ENCODE measurements at places on chromosomes 1 and 21. TPM values are rescaled to one million over a fixed set of nuclear protein-coding genes. Genes with fewer than 3 reads are reported as not detected.

BARHL2 gene
- total RNA-seq, result not detected

PLA2G2C gene
- total RNA-seq, result not detected

HSPB7 gene
- not detected for total RNA-seq

DNALI1 gene
- total RNA-seq, result 18.9 TPM

LEFTY2 gene
- 16.3 TPM for total RNA-seq

NTNG1 gene
- 1.0 TPM for total RNA-seq

CLCNKA gene
- total RNA-seq, result 0.98 TPM

EDARADD gene
- total RNA-seq, result 3.8 TPM

CLCA4 gene
- total RNA-seq, result not detected

GUCA2A gene
- not detected for total RNA-seq

GRCh38 chr1:110501488-110502132, 17.4 kb downstream of the KCNA10 start:
- H3K27ac ChIP-seq, result no peak overlapping the region
- no peaks in the 10 kb centered on the region for H3K36me3 ChIP-seq
- H3K27me3 ChIP-seq, result no peaks in the 10 kb centered on the region
- no peaks in the 10 kb centered on the region for H3K4me1 ChIP-seq
- no peak overlapping the region for H3K4me3 ChIP-seq

GRCh38 chr1:209767706-209768105, 11.9 kb downstream of the TRAF3IP3 start:
- DNase-seq, result no peak
- no peaks in the 10 kb centered on the region for H3K36me3 ChIP-seq
- H3K4me3 ChIP-seq, result no peak overlapping the region
- no peaks in the 10 kb centered on the region for H3K4me1 ChIP-seq
- H3K27me3 ChIP-seq, result no peaks in the 10 kb centered on the region

- H3K27ac ChIP-seq, result no peak overlapping the region
- no peaks in the 10 kb centered on the region for H3K4me1 ChIP-seq
- DNase-seq, result peak; percentile 66
- peaks cover 9% of the 10 kb centered on the region for H3K36me3 ChIP-seq
- H3K4me3 ChIP-seq, result no peak overlapping the region
- no peaks in the 10 kb centered on the region for H3K27me3 ChIP-seq
Measured at GRCh38 chr1:239630767-239631166, 244.4 kb downstream of the CHRM3 start.

GRCh38 chr21:15208786-15209185, 144.0 kb upstream of the NRIP1 start:
- H3K4me3 ChIP-seq, result no peak overlapping the region
- H3K36me3 ChIP-seq, result no peaks in the 10 kb centered on the region
- H3K4me1 ChIP-seq, result no peaks in the 10 kb centered on the region
- no peak for DNase-seq
- H3K27me3 ChIP-seq, result no peaks in the 10 kb centered on the region
- H3K27ac ChIP-seq, result no peak overlapping the region

DNA sequence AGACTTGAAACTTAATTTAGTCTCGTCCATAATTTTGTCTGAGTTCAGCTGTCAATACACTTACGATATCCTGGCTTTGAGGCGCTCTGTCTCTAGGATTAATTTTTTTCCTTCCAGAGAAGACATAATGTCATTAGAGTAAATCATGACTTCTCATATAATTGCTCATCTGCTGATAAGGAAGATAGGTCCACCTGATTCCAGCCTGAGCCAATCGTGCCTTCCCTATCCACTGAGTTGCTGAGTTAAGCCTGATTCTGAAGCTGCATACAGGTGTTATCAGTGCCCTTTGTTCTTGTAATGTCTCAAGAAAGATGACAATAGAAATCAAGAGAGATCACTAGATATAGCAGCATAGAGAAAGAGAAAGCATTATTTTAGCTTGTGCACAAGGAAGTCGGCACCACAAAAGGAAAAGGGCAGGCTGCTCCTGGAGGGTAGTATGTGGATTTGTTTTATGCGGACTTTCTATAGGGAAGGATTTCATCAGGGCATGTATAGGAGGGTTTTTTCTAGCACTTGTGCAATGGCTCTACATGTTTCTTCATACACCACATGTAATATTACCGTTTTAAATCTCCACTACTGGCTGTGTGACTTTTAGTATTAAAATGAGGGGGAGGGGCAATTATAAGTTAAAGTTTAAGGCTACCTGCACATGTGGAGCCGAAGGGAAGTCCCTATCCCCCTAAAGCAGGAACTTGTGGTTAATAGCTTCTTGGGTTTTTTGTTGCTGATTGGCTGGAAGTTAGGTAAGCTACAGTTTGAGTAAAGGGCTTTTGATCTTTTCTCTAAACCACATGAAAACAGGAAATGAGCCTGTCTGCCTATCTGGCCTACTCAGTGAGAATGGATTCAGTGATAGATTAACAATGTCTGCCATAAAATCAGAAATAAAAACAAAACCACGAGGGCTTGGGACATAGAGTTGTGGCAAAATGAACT, 133.4 kb downstream of the PLPPR5 start:
- peaks cover 3% of the 10 kb centered on the region for H3K36me3 ChIP-seq
- no peaks in the 10 kb centered on the region for H3K4me1 ChIP-seq
- no peaks in the 10 kb centered on the region for H3K27me3 ChIP-seq
- no peak overlapping the region for H3K27ac ChIP-seq
- H3K4me3 ChIP-seq, result no peak overlapping the region

GRCh38 chr1:158425027-158425426, 1.0 kb downstream of the OR10K2 start:
- H3K27ac ChIP-seq, result no peak overlapping the region
- no peak for DNase-seq
- no peaks in the 10 kb centered on the region for H3K36me3 ChIP-seq
- H3K27me3 ChIP-seq, result no peaks in the 10 kb centered on the region
- H3K4me3 ChIP-seq, result no peak overlapping the region

- DNase-seq, result peak; percentile 18
- H3K36me3 ChIP-seq, result peaks cover 18% of the 10 kb centered on the region
- H3K27me3 ChIP-seq, result no peaks in the 10 kb centered on the region
- H3K4me1 ChIP-seq, result no peaks in the 10 kb centered on the region
- no peak overlapping the region for H3K4me3 ChIP-seq
- H3K27ac ChIP-seq, result no peak overlapping the region
Measured at GRCh38 chr21:39673163-39673562, 60.4 kb downstream of the B3GALT5 start.

GRCh38 chr1:49060766-49061165, 284.1 kb upstream of the BEND5 start:
- H3K4me1 ChIP-seq, result no peaks in the 10 kb centered on the region
- DNase-seq, result no peak
- H3K27me3 ChIP-seq, result no peaks in the 10 kb centered on the region
- H3K36me3 ChIP-seq, result peaks cover 6% of the 10 kb centered on the region

DNA sequence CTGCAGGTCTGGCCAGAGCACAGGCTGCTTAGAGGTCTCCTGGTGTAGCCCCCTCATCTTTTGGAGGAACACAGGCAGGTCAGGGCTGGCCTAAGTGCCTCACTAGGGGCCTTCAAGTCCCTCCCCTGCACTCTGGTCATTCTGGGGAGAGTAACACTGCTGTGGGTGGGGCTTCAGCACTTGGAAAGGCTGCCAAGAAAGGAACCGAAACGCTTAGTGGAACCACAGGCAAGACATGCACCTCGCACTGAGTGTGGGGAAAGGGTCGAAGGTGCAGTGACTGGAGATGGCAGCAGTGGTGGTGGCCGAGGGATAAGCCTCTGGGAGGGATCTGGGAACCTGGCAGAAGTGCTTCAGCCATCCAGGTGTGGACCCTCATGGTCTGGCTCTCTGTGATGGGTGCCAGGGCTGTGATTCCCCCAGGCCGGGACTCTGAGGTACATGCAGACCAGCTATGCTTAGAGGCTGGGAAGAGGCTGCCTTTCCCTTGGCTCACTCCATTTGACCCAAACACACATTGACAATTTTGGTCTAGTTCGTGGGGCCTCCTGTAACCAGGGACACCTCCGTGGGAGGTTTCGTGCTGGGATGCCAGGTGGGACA, 182.9 kb upstream of the CSF3R start:
- no peak overlapping the region for H3K27ac ChIP-seq
- no peak overlapping the region for H3K4me3 ChIP-seq
- H3K36me3 ChIP-seq, result no peaks in the 10 kb centered on the region

GRCh38 chr1:48869116-48869893, 92.6 kb upstream of the BEND5 start:
- peaks cover 5% of the 10 kb centered on the region for H3K4me1 ChIP-seq
- no peaks in the 10 kb centered on the region for H3K36me3 ChIP-seq
- no peak overlapping the region for H3K27ac ChIP-seq
- no peak for DNase-seq
- no peak overlapping the region for H3K4me3 ChIP-seq

DNA sequence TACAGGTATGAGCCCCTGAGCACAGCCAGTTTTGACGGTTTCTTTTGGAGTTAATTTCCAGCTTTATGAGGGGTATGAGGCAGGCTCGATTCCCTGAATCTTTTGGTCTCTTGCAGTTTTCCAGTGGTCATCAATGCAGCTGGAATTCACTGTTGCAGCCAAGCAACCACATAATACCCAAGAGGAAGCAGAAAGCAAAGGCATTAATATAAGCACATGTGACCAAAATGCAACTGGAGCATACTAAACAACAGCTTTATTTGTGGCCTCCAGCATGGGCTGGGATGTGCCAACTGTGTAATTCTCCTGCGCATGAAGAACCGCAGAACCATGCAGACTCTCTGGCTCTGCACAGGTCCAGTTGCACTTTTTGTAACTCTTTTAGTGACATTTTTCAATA, 33.0 kb downstream of the DSCAM start:
- H3K4me1 ChIP-seq, result no peaks in the 10 kb centered on the region
- no peak overlapping the region for H3K4me3 ChIP-seq
- no peak for DNase-seq
- no peaks in the 10 kb centered on the region for H3K36me3 ChIP-seq

- no peak for DNase-seq
- no peaks in the 10 kb centered on the region for H3K4me1 ChIP-seq
- H3K4me3 ChIP-seq, result no peak overlapping the region
- no peak overlapping the region for H3K27ac ChIP-seq
- H3K36me3 ChIP-seq, result no peaks in the 10 kb centered on the region
Measured at GRCh38 chr1:235002706-235003300, 125.8 kb downstream of the TOMM20 start.

GRCh38 chr1:237473854-237474253, 416.9 kb downstream of the ZP4 start:
- no peaks in the 10 kb centered on the region for H3K4me1 ChIP-seq
- H3K27ac ChIP-seq, result no peak overlapping the region
- H3K36me3 ChIP-seq, result peaks cover 5% of the 10 kb centered on the region

DNA sequence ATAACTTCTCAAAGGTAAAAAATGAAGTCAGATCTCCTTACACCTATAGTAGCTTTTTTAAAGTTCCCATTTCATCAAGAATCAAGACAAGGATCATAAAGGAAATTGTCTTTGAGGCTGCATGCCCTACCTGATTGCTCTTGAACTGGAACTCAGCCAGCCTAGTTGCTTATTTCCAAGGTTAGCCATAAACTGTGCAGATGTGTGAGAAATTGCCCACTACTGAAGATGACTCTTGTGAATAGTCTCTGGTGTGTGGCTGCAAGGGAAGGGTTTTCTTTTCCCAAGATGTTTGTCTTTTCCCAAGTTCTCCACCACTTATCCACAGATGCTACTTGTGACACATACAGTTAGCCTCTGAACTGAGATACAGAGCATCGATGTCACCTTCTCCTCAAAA, 81.7 kb upstream of the DUSP10 start:
- no peaks in the 10 kb centered on the region for H3K4me1 ChIP-seq
- no peaks in the 10 kb centered on the region for H3K36me3 ChIP-seq
- no peak for DNase-seq
- H3K4me3 ChIP-seq, result no peak overlapping the region
- no peak overlapping the region for H3K27ac ChIP-seq
- no peaks in the 10 kb centered on the region for H3K27me3 ChIP-seq

Data from H9 (cell line).